ENCODE measurements at places on chromosomes 13 and 19.

GRCh38 chr19:29525901-29526729 lies at the start of gene VSTM2B:
VSTM2B (plus strand) TSS chr19:29525994; CDS start chr19:29526584, 590 bp downstream.
- no peak for DNase-seq

GRCh38 chr19:35178701-35179100 lies 24.2 kb downstream of the FXYD5 start:
- DNase-seq = no peak

DNA sequence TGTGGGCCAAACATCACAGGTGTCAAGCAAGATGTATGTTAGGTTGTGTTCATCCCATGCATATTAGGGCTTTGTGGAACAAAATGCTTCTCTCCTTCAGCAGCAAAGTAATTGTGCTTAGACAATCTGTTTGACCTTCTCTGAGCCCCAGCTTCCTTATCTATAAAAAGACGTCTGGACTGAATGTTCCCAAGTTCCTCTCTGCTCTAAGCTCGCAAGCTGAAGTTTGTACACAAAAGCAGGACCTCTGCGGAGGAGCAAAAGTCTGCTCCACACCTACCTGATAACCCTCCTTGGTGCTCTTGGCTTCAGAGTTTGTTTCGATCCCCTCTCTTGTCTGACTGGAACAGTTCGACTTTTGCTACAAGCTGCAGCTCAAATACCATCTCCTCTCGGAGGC lies 95.7 kb upstream of the UBL3 start:
- DNase-seq = no peak

- no peak for DNase-seq
These were observed 9.4 kb upstream of the ERVV-2 start for GRCh38 chr19:53034948-53035675.
